ENCODE measurements at places on chromosomes 13 and 19.

DNA sequence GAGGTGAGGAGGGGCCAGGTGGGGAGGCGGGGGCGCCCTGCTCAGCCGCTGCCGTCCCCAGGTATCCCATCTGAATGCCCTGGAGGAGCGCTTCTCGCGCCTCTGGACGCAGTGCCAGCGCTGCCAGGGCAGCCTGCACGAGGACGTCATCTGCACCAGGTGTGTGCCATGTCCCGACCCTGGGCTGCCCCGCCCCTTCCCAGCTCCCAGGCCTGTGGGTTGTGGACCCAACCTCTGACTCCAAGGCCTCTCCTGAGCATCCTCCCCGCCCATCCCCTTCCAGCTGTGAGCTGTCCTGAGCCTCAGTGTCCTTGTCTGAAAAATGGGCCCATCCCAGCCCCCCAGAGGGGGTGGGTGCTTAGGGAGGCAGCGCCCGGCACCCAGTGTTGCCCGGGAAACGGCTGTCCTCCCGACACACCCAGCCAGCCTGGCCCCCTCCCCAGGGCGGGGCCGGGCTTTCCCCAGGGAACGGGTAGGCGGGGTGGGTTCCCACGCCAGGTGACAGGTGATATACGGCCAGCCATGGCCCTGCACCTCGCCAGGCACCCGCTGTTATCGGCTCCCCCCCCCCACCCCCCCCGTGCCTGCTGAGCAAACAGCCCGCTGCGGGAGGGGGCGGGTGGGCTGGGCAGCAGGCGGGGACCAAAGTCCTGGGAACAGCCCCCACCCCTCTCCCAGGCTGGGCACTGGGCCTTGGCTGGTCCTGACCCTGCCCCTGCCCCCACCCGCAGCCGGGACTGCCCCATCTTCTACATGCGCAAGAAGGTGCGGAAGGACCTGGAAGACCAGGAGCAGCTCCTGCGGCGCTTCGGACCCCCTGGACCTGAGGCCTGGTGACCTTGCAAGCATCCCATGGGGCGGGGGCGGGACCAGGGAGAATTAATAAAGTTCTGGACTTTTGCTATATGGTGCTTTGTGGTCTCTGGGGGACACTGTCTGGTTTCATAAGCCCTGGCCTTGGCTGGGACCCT is 1.3 kb upstream of the SPIB start:
- DNase-seq = no peak

DNA sequence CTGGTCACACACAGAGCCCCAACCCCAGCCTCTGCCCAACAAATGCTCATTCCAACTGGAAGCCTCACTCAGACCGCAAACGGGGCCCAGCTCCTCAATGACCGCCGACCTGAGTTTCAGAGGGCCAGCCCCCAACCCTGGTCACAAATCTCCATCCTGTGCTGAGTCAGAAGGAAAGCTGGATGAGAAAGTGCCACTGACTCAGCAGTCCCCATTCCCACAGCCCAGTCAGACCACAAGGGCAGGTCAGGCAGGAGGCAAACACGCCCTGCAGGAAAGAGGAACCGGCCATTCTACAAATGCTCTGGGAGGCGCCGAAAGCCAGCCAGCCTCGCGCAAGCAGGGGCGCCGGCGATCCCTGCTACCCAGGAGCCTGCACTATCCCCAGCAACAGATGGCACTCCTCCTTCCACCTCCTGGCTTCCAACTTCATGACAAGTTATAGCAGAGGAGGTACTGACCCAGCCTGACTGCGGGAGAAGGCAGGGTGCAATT is 14.1 kb upstream of the PRKD2 start:
- DNase-seq = no peak

DNA sequence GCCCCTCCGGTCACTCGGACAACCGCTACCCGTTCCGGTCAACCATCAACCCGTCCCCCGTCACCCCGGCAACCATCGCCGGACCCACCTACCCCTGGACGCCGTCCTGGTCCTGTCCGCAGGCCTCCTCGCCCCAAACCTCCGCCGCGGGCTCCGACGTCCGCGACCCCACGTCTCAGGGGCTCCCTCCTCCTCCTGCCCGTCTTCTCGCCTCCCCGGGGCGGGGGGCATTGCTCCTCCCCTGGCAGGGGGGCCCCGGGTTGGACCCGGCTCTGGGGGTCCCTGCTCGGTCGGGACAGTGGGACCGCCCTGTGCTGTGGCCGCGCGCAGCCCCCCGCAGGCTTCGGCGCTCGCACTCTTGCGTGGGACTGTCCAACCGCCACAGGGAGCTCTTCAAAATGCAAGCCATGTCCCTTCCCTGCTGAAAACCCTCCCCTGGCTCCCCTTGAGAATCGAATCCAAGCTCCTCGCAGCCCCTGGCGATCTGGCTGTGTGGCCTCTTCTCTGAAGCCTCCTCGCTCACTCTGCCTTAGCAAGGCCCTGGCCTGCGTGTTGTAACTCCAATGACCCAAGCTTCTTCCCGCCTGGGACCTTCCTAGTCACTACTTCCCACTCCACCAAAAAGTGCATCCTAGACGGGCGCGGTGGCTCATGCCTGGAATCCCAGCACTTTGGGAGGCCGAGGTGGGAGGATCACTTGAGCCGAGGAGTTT is 8.4 kb downstream of the EPHX3 start:
- no peak for DNase-seq

GRCh38 chr13:40911341-40911740 is 107.8 kb downstream of the ELF1 start:
- DNase-seq = no peak

- peak; percentile 55 for DNase-seq
Measured at GRCh38 chr19:18416778-18417249, 2.4 kb upstream of the SSBP4 start.

- DNase-seq = no peak
Measured at GRCh38 chr13:99391781-99392469, 84.7 kb upstream of the GPR183 start.

DNA sequence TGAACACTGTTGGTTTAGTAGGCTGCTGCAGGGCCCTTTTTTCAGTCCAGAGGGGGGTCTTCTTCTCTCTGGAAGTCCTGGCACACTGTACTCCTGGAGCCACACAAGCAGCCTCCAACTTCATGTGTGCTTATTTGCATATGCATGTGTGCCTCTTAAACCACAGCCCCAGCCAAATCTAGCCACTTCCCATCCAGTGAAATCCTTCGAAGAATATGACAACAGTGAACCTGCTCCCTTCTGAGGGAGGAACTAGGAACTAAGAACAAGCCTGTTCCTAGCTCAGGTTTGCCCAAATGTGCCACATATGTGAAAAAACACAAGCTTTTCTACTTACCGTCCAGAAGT is 348.5 kb downstream of the FOXO1 start:
- no peak for DNase-seq

GRCh38 chr19:30791088-30791487 is 418.9 kb downstream of the ZNF536 start:
- DNase-seq = no peak

- DNase-seq = no peak
Measured at GRCh38 chr19:45306040-45306439, 16.6 kb downstream of the CKM start.

- no peak for DNase-seq
Measured at GRCh38 chr13:105552078-105552477, 983.4 kb downstream of the EFNB2 start.

GRCh38 chr13:47459512-47459911 is 541.6 kb downstream of the SUCLA2 start:
- DNase-seq = no peak

DNA sequence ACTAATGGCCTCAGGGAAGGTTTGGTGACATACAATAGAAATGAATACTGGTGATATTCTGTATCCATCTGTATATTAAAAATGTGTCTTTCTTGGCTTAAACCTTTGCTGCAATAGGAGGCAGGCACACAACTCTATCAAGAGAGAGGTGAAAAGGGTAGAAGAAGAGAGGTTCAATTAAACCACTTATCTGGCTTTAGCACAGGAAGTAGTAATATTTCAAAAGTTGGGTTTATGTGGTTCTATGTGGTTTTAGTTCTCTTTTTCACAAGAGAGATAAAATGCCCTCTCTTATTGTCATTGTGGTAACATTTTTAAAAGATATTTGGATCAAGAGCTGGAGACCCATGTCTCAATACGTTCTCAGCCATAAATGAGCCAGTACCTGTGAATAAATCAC is 146.2 kb upstream of the FNDC3A start:
- no peak for DNase-seq

- no peak for DNase-seq
Measured at GRCh38 chr19:53655042-53655665, 23.4 kb downstream of the DPRX start.

- DNase-seq = peak; percentile 14
Measured at GRCh38 chr19:45152504-45153338, 8.1 kb downstream of the NKPD1 start.

GRCh38 chr13:39159393-39159792 is 121.1 kb downstream of the NHLRC3 start:
- no peak for DNase-seq

- no peak for DNase-seq
Measured at GRCh38 chr13:38814331-38814730, 127.5 kb downstream of the FREM2 start.

DNA sequence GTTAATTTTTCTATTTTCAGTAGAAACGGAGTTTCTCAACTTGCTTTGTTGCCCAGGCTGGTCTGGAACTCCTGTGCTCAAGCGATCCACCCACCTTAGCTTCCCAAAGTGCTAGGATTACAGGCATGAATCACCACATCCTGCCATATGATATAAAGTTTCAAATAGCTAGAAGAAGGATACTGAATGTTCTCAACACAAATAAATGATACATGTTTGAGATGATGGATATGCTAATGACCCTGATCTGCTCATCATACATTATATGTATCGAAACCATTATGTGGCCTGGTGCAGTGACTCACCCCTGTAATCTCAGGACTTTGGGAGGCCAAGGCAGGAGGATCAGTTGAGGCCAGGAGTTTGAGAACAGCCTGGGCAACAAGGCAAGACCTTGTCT is 11.5 kb downstream of the CIB3 start:
- DNase-seq = no peak

- peak; percentile 49 for DNase-seq
Measured at GRCh38 chr13:74026753-74027152, 107.5 kb downstream of the KLF12 start.

DNA sequence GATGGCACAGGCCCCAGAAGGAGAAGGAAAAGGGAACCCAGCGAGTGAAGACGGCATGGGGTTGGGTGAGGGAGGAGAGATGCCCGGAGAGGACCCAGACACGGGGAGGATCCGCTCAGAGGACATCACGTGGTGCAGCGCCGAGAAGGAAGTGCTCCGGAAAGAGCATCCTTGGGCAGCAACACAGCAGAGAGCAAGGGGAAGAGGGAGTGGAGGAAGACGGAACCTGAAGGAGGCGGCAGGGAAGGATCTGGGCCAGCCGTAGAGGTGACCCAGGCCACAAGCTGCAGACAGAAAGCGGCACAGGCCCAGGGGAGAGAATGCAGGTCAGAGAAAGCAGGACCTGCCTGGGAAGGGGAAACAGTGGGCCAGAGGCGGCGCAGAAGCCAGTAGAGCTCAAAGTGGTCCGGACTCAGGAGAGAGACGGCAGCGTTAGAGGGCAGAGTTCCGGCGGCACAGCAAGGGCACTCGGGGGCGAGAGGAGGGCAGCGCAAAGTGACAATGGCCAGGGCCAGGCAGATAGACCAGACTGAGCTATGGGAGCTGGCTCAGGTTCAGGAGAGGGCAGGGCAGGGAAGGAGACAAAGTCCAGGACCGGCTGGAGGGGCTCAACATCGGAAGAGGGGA is 1.1 kb downstream of the PPP1R12C start:
- peak; percentile 23 for DNase-seq

DNA sequence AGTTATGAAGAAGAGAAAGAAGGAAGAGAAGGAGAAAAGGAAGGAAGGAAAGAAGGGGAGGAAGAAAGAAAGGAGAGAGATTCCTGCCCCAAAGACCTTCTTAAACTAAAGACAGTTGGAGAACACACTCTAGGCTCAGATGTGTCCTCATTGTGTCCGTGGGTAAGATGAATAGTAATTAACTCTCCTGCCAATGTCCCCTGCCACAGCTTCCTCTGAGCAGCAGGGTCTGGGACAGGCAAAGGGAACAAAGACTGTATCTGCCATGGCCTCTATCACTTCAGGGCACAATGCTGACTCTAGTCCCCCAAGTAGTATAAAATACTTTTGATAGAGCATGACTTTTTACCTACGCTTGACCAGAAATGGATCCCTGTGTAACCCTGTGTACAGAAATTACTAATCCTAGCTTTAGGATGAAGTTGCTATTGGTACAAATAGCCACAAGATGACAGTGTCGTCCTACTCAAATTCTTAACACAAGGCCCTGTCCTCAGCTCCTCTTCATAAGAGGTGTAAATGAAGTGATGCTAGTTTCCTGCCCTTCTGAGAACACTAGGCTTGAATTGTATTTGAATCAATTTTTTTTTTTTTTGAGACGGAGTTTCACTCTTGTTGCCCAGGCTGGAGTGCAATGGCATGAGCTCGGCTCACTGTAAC is 186.2 kb upstream of the GPR12 start:
- DNase-seq = no peak

GRCh38 chr19:33488826-33489225 is 32.8 kb downstream of the PEPD start:
- no peak for DNase-seq

DNA sequence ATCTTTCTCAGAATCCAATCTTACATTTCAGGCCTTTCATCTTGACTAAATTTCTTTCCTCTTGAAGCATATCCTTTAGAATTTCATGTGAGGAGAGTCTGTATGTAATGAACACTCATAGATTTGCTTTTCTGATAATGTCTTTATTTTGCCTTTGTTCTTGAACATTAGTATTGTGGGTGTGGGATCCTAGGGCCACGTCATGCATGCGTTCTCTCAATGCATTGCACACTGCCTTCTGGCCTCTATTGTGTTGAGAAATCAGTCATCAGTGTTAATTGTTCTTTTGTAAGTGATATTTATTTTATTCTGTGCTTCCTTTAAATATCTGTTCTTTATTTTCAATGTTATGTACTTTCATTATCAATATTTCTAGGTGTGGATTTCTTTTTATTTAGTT is 364.9 kb downstream of the OXGR1 start:
- DNase-seq = no peak

Data from activated T-helper 9 cell treated with anti-CD3 and anti-CD28 coated beads, Interleukin-2, amount 50 U/mL, for 16 hours (primary cell).